Umbilical cord (tissue), 2 donors: ENCODE measurements at places on chromosomes 2 and 18.

GRCh38 chr2:72031346-72032110, 116.1 kb downstream of the CYP26B1 start:
- DNase-seq = no peak

- DNase-seq = peak; percentile 81
Observed at GRCh38 chr2:186590759-186591505, 1.1 kb downstream of the ITGAV start.

DNA sequence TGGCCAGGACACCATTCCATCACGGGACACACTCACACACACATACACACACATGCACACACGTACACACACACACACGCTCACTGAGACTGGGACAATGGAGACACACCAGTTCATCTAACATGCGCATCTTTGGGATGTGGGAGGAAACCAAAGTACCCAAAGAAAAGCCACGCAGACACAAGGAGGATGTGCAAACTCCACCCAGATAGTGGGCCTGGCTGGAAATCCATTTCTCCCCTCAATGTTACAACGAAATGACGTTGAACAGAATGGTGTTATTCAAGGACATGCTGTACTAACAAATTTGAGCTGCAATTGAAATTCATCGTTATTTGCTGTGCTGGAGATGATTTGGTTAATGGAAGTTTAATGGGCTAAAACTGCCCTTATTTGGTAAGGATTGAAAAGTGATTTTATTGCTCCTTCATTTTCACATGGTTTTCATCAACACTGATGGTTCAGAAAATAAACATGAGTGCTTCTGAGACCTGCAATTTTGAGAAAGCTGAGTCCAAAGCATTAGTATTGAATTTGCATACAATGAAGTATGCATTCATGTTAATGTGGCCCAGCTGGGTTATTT, 110.0 kb downstream of the KCNE4 start:
- no peak for DNase-seq

DNA sequence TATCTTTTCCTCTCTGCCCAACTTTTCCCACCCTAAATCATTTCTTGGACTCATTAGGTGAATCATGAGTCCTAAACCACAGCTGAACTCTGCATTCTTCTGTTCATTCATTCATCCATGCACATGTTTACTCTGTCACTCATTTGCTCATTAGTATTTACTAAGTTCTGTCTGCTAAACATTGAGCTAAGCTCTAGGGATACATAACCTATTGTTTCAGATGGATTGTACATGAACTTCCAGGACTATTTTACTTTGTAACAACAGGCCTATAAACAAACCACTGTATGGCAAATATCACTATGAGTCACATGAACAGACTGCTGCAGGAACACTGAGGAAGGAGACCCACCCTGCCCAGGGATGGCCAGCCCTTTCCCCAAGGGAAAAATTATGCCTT, 14.6 kb upstream of the DYNC2LI1 start:
- peak; percentile 13 for DNase-seq

- peak; percentile 16 for DNase-seq
Observed at GRCh38 chr2:148614014-148614321, 30.6 kb upstream of the EPC2 start.

DNA sequence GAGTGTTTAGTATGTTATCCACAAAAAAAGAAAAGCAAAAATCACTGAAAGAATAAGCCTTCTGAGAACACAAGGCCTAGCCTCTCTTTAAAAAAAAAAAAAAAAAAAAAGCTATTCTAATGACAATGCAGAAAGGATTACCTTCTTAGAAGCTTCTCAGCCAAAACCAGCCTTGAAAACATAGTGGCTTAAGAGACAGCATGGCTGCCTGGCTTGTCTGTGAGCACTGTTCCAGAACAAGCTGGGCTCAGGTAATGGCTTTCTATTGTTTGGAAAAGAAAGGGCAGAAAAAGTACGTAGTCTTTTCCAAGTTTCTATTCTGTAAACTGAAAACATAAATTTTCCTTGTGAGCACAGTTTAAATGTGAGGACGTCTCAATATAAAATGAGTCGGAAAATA, 119.5 kb downstream of the MAP3K20 start:
- DNase-seq = no peak

- DNase-seq = no peak
Observed at GRCh38 chr18:41955688-41956087, 654 bp downstream of the PIK3C3 start.

DNA sequence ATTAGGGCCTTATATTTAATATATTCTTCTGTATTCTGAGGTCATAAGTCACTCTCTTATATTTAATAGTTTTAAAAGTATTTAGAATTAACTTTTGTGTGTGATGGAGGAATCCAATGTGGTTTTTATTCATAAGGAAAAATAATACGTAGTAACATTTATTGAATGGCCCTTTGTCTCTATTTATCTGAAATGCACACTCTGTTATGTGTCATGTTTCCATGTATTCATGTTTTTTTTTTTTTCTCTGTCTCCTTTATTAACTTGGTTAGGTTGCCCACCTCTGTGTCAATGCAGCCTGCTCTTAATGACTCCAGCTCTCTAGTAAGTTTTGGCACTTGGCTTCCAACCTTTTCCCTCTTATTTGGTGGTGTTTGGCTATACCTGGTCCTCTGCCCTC, 33.8 kb downstream of the RNF144A start:
- no peak for DNase-seq

DNA sequence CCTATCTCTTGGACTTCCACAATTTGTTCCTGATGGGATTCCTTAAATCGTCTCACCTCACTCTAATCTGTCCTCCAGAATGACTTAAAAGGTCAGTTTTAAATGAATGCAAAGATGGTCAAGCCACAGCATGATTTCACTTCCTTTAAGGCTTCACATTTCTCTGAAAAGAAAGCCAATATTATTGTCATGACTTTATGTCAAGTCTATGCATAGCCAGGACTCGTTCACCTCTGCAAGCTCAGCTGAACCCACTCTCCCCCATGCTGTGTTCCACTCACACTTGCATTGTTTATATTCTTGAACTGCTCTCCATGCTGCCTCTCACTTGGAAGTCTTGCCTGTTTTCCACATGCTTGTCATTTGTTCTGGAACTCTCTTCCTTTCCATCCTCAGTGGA, 298.4 kb upstream of the MMADHC start:
- no peak for DNase-seq

DNA sequence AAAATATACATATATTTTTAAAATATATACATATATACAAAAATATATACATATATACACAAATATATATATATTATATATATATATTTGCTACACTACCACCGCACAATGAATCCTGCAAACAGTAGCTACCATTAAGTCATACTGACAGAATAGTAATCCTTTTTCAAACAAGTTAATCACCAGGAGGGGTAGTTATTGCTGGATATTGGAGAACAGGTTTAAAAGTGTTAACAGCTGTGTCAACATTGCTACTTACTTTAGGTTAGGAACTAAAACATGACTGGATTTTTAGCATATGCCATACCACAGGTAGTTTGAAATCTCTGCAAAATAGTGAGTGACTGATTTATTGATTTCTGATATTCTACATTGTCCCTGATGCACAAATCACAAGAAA, 529.1 kb upstream of the CDH7 start:
- DNase-seq = no peak

- no peak for DNase-seq
Observed at GRCh38 chr18:75267643-75268363, 57.2 kb downstream of the TSHZ1 start.

- no peak for DNase-seq
Observed at GRCh38 chr2:225073198-225073597, 30.9 kb upstream of the DOCK10 start.

DNA sequence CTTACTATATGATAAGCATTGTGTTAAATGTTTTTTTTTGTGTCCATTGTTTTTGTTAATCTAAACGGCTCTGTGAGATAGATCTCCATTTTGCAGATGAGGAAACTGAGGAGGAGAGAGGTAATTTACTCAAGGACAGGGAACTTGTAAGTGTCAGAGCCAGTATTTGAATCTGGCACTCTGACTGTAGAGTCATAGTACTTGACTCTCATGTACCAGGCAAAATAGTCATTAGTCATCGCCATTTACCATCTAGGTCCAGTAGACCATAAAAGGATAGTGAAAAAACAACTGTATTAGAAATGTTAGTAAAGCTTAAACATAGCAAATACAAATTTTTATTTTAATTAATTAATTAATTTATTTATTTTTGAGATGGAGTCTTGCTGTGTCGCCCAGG, 4.8 kb downstream of the PSMD14 start:
- no peak for DNase-seq

- DNase-seq = no peak
Observed at GRCh38 chr2:131033786-131034121, 59.5 kb downstream of the FAM168B start.

GRCh38 chr2:101036562-101036961, 34.5 kb downstream of the RPL31 start:
- peak; percentile 26 for DNase-seq

GRCh38 chr2:106117347-106117746, 76.8 kb downstream of the UXS1 start:
- no peak for DNase-seq

DNA sequence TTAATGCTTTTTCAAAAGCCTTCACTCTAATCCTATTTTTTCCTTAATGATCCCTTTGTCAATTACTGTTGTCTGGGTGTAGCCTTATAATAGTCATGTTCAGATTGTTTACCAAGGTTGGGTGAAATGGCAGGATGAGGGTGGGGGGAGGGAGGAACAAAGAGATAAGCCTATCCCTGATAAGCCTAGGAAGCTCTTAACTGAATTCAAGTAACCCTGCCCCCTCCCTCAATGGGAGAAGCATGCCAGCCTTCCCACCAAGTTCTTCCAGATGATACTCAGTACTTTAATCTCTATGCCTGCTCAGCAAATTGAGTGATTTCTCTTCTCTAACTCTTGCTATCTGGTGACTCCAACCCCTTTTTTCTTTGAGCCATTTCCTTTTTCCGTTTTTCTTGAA, 180.3 kb upstream of the ETAA1 start:
- no peak for DNase-seq

- DNase-seq = no peak
Observed at GRCh38 chr2:162623888-162624287, 214.7 kb downstream of the KCNH7 start.

DNA sequence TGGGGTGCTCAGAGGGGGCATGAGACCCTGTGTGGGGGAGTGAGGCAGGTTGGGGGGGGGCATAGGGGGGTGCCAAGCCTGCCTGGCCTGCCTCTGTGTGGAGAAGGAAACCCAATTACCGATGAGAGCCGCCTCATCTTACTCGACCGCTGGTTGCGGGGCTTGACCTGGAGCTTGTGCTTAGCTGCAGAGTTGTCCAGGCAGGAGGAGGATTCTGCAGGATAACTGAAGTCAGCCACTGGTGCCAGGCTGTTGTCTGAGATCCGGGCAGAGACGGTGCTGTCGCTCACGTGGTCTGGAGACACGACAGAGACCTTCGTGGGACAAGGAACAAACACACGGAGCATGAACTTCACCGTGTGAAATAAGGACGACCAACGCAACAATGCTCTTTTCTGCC, 95.9 kb upstream of the MGAT4A start:
- DNase-seq = no peak

- DNase-seq = peak; percentile 48
Observed at GRCh38 chr2:4653991-4654390, 950.6 kb downstream of the DCDC2C start.

DNA sequence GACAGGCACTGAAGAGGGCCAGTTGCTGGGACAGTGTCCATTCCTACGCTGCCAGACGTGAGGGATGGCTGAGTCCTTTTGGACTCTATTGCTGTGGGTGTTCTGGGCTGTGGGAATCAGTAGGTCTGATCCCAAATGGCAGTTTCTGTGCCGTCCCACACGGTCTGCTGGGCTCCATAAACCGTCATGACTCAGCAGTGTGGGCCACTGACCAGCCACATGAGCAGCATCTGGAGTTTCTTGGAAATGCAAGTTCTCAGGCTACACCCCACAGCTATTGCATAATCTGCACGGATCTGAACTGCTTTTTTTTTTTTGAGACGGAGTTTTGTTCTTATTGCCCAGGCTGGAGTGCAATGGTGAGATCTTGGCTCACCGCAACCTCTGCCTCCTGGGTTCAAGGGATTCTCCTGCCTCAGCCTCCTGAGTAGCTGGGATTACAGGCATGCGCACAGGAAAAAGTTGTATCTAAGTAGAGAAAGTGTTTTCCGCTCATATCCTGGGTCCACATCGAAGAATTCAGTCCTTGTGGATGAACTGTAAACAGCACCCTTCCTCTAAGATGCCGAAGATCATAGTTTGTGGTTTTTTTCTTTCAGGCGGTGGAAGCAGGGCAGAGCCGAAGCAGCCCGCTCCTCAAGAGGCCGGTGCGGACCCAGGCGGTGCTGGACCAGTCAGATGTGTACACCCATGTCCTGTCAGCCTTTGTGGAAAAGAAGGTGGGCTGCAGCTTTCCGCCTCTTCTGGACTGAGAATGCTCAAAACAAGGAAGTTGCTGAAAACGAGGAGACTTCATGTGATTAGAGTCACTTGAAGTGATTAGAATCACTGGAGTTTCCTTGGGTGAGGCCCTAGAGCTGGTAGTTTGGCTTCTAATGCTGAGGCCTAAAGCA, 25.5 kb downstream of the RMC1 start:
- DNase-seq = no peak

DNA sequence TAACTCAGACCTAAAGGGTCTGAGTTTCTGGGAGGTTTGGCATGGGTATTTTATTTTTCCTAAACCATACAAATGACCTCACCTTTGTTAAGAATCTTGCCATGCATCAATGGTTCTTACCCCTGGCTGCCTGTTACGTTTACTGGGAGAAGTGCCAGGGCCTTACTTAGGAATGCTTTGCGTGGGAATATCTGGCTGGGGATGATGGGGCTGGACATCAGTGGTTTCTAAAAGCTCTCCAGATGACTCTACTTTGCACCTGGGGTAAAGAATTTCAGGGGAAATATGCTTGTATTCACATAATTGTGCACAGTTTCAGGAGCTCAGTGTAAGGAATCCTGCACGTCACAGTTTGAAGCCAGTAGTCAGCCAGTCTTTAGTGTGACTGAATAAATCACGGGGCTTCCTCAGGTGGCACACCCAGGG, 18.2 kb upstream of the DAW1 start:
- no peak for DNase-seq

DNA sequence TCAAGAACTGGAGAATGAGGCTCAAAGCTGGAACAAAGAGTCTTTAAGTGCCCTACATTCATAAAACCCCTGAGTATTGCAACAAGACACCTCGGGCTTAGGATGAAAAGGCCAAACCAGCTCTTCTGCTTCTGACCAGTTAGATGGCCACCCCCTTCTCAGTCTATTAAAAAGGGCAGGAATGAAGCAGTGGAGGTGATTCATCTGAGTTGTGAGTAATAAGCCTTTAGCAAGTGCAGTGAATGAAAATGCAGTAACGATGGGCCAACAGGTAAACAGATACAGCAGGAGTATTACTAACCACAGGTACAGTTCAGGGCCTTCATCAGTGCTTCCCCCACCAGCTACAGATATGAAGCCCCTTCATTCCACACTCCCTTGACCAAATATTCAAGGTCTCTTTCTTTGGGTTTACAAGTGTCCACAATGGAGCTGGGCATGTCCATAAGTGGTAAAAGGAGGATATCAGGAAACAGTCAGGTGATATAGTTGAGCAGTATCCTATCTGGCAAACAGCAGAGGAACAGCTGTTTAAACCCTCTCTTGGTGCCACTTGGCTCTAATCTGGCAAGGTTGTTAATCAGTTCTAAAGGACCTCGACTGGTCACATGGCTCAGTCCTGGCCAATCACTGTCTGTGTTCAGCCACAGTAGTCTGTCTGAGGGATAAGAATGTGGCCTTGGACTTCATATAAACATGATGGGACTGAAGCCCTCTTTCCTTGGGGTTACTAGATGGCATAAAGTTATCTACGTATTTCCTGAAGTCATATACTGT, 17.8 kb downstream of the SERPINB13 start:
- DNase-seq = no peak

- DNase-seq = no peak
Observed at GRCh38 chr2:225602205-225602604, 202.7 kb downstream of the NYAP2 start.

GRCh38 chr18:23115683-23116096, 19.6 kb upstream of the CABLES1 start:
- no peak for DNase-seq
